ENCODE measurements at places on chromosomes 7 and 10.

- DNase-seq: peak; percentile 67
Observed at GRCh38 chr10:15744217-15744865, 24.6 kb upstream of the ITGA8 start.

DNA sequence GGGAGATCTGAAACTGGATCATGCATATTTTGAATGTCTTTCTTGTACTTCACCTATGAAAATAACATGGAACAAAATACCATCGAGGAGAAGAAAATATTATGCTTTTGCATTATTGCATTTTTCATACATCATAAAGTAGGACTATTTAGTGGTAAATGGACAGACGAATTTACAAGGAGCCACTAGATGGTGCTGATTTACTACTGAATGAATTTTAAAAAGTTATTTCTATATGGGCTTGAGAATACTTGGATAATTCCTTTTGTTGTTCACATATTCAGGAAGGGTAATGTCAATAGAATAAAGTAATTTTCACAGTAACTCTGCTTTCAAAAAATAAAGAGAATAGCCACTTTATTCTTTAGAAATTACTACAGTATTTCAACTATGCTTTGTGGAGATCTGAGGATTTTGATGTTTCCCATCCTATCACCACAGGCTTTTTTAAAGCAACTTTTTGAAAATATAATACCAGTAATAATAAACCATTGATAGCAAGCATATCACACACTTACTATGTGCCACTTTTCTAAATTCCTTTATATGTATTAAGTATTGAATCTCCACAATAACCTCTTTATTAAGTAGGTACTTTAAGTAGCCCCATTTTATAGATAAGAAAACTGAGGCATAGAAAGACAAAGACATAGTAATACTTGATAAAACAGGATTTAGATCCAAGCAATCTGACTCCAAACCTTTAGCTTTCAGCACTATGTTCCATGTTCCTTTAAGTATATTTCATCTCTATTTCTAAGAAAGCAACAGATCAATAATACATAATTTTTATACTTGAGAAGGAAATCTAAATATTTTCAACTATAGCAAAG is 38.6 kb downstream of the NEBL start:
- DNase-seq: peak; percentile 52

- peak; percentile 60 for DNase-seq
Observed at GRCh38 chr7:78222001-78222751, 423.6 kb downstream of the PHTF2 start.

- no peak for DNase-seq
Observed at GRCh38 chr7:158048569-158048968, 539.1 kb downstream of the PTPRN2 start.

GRCh38 chr7:77182261-77182660 is 17.4 kb downstream of the FGL2 start:
- DNase-seq: no peak

- DNase-seq: no peak
Observed at GRCh38 chr7:108384716-108385483, 71.3 kb downstream of the NRCAM start.

GRCh38 chr10:68318331-68319059 is 13.4 kb upstream of the HNRNPH3 start:
- DNase-seq: no peak

GRCh38 chr10:110531687-110532086 is 34.0 kb downstream of the DUSP5 start:
- DNase-seq: no peak
